Activated CD4-positive, alpha-beta T cell treated with anti-CD3 and anti-CD28 coated beads, Interleukin-10, Interleukin-2, amounts not matched to agents 100 ng/mL and 50 ng/mL, durations not matched to agents 16 hours and 8 hours (primary cell): ENCODE measurements at places on chromosomes 2 and 18.

- no peak for DNase-seq
Observed at GRCh38 chr2:166239548-166239947, 111.7 kb upstream of the SCN1A start.

DNA sequence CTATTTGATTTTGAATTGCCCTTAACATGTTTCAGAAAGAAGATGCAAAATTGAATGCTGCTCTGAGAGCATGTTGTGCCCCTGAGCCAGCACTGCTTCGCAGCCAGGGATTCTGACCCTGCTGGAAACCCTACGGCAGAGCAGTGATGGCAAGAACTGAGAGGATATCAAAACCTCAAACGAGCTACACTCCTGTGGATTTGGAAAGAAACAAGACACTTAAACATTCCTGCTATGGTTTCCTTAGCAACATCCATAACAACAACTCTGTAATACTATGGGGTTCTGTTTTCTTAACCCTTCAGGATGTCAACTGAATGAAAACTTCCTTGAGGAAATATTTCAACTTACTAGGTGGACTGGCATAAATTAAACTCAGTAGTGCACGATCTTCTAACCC is 649.1 kb downstream of the NYAP2 start:
- DNase-seq = no peak

DNA sequence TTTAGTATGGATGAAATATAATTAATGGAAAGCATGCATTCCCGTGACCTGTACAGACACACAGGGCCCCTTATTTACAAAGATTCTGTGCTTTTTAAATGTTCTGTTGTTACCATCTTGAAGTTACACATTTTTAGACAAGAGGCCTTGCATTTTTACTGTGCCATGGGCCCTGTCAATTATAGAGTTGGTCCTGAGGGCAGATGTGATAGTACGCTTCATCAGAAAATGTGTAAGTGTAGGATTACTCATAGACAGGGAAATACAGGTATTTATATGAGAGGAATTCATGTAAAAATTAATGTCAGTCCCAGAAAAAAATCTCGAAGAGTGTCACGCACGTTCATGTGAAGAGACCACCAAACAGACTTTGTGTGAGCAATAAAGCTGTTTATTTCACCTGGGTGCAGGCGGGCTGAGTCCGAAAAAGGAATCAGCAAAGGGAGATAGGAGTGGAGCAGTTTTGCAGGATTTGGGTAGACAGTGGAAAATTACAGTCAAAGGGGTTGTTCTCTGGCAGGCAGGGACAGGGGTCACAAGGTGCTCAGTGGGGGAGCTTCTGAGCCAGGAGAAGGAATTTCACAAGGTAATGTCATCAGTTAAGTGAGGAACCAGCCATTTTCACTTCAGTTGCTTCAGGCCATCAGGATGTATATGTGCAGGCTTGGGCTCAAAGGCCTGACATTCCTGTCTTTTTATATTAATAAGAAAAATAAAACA is 12.2 kb upstream of the ALPK2 start:
- no peak for DNase-seq

DNA sequence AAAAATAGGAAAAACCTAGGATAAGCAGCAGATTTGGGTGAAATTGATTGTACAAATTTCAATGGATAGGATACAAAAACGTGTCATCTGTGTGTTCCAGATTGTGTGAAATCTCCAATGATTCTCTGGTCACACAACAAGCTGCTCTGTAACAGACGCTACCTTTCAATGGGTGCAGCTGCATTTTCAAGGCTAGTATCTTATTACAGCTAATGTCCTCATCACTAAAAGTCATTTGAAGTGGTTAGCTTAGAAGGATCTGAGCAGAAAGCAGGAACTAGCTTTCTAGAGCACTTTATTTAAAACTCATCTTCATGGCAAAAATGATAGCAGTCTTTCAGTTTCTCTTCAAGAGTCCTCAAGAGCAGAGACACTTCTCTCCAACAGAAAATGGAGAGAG is 364.6 kb downstream of the LRP1B start:
- DNase-seq = no peak

DNA sequence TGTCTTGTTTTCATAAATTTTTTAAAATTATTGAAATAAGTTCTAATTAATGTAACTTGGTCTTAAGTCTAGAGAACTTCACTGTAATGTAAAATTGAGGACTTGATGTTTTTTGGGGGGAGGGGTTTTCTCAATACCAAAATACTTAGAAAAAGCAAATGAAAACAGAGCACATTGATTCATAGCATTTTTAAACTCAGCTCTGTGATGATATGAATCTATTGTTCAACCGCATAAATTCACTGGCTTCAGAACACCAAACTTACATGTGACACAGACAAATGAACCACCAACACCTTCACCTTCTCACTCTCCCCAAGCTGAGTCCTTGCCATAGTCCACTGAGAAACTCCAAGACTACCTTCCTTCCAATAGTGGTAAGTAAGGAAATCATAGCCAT is 108.2 kb downstream of the ZNF521 start:
- DNase-seq = no peak

DNA sequence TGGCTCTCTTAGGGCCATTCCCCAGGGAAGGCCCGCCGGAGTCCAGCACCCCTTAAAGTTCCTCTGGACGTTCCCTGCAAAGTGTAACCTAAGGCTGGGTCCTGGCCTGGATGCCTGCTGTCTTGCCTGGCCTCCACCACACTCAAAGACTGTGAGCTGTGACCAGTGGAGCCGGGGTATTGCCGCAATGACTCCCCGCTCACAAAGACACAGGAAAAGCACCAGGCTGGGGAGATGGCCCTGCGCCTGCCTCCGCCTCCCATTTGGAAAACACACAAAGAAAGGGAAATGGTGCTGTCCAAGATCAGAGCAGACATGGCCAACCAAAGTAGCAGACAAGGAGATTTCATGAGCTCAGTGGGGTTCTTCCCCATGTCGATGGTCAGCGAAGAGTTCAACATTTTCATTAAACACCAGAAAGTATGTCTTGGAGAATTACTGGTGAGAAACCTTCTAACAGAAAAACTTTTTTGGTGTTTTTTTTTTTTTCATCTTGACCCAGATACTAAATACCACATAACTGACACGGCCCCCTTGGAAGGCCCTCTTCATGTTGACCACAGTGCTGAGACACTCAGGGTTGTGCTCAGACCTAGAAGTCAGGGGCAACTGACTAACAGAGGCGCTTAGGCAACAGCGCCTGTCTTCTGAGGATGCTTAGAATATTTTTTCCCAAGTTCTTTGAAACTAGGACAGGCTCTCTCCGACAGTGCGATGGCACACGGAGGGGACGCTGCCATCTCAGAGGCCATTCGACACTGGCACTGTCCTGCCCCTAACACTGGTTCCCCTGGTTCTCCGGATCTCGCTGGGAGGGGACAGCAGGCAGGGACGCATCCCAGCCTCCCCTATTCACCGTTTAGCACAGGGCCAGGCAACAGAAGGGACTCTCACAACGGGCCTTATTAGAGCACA is 226.4 kb upstream of the ID2 start:
- DNase-seq = no peak

GRCh38 chr18:26432651-26433424 is 115.5 kb downstream of the KCTD1 start:
- DNase-seq = no peak

- no peak for DNase-seq
Observed at GRCh38 chr2:211513446-211513845, 957.0 kb downstream of the CPS1 start.

DNA sequence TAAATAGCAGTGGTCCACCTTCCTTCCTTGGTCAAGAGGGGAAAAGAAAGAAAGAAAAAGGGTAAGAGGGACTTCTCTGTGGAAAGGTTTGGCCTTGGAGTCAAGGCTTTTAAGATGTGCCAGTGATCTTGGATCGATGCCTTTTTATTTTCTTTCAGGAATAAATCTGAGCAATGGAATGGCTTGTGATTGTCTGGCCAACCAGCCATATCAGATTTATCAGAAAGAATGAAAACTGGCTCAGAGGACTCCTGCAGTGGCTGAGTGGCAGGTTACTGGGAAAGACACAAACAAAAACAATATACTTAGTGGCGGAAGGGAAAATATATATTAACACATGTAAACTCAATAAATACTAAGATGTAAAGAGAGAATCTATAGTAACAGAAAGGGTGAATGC is 4.3 kb downstream of the ERBB4 start:
- no peak for DNase-seq

GRCh38 chr2:216503159-216503629 is 4.5 kb downstream of the RPL37A start:
- DNase-seq = no peak

DNA sequence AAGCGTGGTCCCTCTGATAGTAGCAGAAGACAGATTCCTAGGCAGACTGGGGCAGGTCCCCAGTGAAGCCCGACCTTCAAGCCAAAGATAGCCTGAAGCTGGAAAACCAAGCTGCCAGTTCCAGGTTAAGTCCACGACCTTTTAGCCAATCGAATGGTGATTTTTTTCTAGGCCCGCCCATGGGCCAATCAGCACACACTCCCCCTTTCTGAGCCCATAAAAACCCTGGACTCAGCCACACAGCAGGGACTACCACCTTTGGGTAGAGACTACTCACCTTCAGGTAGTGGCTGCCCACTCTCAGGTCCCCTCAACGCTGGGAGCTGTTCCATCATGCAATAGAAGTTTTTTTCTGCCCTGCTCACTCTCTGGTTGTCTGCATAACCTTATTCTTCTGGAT is 14.5 kb upstream of the ADI1 start:
- no peak for DNase-seq

- no peak for DNase-seq
Observed at GRCh38 chr2:208183526-208183925, 6.3 kb downstream of the C2orf80 start.

DNA sequence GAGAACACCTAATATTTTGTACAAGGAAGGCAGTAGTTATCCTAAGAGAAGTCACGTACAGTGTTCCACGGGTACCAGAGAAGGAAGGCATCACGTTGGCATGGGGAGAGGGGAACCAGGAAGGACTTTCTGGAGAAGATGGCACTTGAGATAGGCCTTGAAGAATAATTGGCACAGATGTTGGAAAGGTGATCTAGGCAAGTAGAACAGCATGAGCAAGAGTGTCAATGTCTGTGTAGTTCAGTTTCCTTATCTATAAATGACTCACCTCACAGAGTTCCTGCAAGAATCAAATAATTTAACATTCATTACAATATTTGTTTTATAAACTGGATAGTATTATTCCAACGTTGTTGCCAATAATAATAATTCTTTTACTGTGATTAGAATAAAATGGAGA is 48.3 kb upstream of the BZW1 start:
- DNase-seq = no peak

GRCh38 chr2:68368654-68369336 is 3.7 kb downstream of the PLEK start:
- no peak for DNase-seq

DNA sequence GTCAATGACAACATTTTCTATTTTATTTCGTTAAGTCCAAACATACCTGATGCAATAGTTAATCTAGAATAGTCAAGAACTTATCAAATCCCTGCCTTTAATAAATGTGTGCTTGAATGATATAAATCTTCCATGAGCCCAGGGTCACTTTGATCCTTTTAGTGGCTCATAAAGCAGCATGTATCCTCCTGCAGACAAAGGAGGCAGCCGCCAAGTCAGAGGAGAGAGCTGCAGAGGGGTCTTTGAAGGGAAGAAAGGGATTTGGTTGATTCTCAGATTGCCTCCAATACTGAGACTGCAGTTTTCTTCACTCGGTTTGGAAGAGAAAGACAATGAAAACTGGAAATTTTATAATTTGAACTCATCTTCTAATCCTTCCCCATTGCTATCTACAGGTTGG is 378.4 kb upstream of the PIK3C3 start:
- no peak for DNase-seq

DNA sequence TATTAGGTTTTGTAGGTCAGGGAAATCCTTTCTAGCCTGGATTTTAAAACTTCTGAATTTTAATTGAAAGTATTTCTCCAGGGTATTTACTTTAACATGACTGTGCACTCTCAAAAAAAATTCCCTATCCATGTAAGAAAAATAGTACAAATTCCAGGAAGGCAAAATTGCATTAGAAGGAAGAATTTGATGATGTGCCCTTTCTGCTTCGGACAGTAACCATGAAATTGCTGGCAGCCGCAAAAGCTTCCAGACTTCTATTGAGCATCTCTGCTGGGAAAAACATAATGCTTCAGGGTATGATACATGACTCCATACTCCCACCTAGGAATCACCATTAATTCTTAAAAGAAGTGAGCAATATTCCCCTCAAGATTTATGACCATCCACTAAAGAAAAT is 17.2 kb upstream of the KLF7 start:
- DNase-seq = no peak

DNA sequence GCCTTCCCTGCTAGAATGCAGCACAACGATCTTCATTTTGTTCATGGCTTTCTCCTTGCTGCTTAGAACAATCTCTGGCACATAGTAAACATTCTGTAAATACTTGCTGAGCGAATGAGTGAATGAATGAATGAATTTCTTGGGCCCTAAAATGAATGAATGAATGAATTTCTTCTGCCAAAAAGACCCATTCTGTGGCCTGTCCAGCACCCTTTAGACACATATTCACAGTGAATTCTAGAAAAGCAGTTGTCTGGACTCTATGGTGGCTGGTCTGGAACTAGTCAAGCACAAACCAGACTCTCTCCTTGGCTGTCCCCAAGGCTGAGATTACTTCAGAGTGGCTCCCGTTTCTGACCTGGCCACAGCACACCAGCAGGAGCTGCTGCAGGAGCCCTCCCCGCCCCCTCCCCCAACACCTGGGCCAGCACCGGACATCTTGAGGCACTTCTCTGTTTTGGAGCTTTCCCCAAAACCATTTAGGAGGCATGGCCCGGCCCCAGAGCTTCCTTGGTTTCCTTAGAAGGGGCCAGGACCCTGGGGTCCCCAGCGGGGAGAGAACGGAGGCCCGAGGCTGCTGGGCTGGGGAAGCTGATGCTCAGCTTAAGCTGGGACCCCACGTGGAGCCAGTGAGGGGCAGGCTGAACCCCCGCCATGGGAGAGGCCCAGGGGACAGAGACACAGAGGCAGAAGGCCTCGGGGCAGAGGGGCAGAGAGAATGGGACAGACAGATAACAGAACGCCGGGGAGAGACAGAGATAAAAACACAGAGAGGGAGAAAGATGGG is 159.0 kb downstream of the ZFP36L2 start:
- DNase-seq = no peak

- no peak for DNase-seq
Observed at GRCh38 chr2:225171350-225171749, 129.1 kb upstream of the DOCK10 start.

- no peak for DNase-seq
Observed at GRCh38 chr18:55875371-55875901, 287.4 kb upstream of the TCF4 start.

DNA sequence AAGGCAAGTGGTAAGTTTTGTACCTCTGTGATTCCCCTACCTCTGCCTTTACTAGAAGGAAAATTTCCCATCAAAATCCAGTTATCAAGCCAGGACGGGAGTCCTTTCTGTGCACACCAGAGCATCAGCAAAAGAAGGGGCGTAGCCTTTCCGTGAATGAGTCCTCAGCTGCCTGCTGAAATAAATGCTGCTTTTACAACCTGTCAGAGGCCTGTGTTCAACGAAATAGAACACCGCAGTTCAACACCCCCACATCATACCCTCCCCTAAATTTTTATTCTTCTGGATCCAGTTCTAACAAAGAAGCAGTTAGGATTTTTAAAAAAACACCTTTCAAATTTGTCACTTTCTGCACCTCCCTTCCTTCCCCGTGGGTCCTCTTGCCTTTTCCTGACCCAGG is 135.8 kb downstream of the SETBP1 start:
- DNase-seq = no peak
